ENCODE measurements at places on chromosomes 1 and 21.

- DNase-seq = no peak
Observed at GRCh38 chr1:238811211-238811879, 575.0 kb upstream of the CHRM3 start.

DNA sequence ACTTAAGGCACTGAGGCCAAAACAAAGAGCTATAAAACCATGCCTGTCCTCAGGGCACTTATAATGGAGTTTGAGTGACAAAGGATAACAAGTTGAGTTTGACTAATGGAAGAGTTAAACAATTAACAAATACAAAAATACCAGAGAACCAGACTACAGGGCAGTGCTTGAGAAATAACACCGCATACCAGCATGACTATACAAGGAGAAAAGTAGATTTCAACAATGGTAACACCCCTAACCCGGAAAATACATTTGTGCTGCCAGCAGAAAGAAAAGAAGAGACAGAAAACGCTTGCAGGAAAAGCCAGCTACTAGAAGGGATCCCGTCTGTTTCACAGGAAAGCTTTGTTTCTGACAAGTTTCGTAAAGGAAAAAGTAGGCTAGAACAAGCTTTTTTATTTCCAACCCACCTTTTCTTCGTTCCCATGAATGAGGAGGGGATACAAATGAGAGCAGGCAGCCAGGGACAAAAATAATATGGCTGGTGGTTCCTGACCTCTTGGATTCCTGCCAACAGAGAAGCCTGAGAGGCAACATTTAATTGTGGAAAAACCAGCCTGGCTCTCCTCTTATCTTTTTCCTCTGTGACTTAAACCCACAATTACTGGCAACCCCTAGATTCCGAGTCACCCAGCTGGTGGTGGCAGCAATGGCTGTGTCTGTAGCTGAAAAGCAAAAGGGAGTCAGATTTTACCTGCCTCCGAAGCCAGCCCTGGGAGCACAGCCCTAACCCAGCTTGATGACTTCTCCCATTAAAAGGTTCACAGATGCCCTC lies 56.5 kb downstream of the WLS start:
- peak; percentile 3 for DNase-seq

DNA sequence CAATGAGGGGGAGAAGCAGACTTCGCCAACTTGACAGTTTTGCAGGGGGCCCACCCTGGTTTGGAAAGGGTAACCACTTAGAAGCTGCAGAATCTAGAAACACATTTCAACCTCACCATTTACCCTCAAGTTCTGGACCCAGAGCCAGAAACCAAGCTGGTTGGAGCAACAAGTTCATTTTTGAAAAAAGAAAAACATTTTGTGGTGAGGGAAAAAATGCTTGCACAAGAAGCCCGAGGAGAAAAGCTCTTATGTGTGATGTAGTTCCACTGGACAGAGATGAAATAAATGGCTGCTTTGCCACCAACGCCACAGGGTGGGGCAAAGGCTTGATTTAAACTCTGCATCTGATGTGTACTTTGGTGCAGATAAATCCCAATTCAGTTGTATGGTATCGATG lies 10.6 kb upstream of the NGF start:
- DNase-seq = no peak

DNA sequence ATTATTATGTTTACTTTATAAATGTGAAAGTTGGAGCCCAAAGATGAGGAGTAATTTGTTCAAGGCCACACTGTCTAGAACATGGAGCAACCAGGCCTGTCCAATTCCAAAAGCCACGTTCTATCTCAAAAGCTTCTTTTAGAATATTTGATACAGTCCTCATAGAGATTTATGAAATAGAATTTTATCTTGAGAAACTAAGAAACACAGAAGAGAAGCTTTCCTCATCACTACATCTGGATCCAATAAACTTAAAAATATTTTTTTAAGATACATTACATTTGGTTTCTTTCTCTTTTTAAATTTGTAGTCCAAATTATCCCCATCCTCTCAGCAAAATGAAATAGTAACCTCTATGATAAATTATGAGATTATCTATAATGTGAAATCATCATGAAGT lies 58.9 kb downstream of the DDAH1 start:
- DNase-seq = no peak

DNA sequence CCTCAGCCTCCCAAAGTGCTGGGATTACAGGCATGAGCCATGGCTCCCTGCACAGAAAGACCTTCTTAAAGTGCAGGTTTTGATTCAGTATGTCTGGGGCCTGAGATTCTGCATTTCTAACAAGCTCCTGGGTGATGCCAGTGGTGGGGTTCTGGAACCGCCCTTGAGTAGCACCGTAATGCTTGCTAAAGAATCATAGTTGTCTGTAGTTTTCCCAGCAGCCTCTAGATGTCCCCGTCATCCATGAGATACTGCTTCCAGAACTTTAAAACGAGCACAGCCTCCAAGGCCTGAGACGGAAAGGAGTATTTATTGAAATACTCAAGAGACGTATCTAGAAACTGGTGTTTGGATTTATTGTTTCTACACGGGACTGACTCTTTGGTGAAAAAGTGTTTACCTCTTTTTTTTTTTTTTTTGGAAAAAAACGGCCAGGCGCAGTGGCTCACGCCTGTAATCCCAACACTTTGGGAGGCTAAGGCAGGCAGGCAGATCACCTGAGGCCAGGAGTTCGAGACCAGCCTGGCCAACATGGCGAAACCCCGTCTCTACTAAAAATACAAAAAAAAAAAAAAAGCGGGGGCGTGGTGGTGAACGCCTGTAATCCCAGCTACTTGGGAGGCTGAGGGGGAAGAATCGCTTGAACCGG lies 2.6 kb upstream of the TOR3A start:
- DNase-seq = peak; percentile 29

DNA sequence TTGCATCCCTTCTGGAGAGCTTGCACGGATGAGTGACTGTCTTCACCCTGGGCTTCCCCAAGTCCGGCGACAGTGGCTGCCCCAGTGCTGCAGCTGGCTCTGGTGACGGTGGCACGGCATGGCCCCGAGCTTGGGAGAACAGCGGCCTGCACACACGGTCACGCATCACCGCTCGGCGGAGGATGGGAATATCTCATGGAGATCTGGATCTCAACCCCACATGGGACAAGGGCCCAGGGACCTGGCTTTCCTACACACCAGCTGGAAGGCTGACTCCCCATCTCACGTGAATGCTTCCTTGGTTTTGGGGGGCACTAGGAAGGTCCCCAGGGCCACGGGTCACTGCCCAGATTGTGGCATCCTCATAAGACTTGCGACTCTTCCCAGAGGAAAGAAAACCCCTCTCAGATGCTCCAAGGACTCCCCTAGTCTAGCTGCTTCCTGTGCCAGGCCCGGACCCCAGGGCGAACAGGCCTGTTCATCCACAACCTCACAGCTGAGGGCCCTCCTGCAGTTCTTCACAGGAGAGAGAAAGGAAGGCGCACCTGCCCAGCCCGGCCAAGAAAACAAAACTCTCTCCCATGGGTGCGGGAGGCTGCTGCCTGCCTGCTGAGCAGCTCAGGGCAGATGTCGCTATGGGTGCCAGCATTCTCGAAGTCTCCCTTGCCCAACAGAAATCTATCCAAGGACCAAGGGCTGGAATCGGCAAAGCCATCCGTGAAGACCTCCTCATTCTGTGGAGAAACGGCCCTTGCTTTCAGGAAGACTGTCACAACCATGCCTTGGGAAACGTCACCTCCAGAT lies 9.9 kb downstream of the CFAP410 start:
- no peak for DNase-seq

DNA sequence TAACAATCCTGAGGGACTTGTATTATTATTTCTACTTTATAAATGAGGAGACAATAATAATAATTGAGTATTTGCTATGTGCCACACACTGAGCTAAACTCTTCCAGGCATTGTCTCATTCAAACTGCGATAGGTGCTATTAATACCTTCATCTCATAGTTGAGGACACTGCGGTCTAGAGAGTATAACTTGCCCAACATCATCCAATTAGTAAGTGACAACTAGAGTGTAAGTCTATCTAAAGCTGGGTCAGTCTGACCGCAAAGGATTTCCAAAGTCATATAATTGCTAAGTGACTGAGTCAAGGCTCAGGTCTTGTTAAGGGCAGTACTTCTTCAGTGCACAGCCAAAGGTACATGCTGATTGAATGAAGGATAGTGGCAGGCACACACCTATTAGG lies 9.7 kb downstream of the BCL9 start:
- no peak for DNase-seq

DNA sequence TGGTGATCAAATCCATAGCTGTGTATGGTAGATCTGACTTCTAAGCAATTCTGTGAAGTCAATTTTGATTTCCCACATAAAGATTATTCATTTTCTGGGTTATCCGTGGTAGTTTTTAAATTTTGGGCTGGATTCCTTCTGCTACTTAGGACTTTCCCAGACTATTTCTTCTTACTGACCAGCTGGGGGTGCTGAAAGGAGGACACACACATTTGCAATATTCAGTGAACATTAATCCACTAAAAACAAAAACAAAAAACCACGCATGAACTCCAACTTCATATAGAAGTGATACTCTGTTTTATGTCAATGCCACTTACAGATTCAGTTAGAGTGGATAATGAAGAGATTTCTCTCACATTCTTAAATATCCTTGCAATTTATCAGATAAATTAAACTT lies 105.4 kb downstream of the KCTD3 start:
- no peak for DNase-seq

DNA sequence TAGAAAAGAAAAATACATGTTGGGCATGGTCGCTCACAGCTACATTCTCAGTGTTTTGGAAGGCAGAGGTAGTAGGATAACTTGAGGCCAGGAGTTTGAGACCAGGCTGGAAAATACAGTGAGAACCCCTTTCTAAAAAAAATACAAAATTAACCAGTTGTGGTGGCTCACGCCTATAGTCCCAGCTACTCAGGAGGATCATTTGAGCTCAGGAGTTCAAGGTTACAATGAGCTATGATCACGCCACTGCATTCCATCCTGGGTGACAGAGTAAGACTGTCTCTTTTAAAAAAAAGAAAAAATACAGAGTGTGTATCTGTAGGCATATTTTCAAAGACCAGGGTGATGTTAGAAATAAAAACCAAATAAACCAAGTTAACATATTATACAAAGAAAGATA lies 57.8 kb downstream of the HFM1 start:
- no peak for DNase-seq

DNA sequence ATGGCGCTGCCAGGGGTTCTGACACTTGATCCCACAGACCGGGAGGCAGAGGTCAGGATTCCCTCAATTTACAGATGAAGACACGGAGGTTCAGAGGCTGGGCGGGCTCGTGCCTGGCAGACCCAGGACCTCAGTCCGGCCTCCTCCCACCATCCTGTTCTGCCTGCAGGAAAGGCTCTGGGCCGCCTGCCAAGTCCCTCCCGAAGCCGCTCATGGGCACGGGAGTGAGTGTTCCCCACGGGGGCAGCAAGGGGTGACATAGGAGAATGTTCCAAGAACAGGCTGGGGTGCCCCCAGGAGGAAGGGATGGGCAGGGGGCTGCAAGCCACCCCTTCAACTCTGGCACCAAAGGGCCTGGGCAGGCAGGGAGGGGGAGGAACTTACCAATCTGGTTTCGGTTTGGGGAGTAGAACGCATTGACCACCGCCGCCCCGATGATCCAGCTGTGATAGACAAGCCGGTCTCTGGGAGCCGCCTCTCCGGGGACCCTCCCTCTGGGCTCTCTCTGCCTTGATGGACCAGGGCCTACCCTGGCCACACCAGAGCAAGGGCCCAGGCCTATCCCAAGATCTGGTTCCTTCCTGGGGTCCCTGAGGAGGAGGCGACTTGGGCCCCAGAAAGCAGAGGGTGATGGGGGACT lies 7.5 kb downstream of the PRXL2B start:
- no peak for DNase-seq

- DNase-seq = no peak
Observed at GRCh38 chr1:235297579-235297978, 30.4 kb downstream of the ARID4B start.

- DNase-seq = no peak
Observed at GRCh38 chr1:186858923-186859322, 30.2 kb downstream of the PLA2G4A start.

DNA sequence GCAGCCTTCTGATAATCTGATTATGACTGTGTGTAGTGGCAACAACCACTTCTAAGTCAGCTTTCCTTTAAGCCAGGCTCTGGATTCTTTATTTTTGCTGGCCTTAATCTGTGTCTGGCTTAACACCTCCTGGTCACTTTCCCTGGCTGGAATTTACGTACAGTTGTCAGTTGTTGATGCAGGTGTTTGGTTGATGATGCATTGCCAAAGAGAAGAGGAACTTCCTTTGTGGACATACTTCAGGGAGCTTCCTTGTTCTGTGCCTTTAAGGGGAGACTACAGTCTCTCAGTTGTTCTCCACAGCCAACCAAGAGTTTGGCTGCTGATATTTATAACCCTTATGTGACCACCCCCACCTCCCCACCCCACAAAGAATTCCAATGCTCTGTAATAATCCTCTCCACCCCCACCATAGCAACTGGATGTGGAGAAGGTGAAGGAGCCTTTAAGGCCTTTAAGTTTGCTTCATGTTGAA lies 96.0 kb upstream of the BMP8A start:
- no peak for DNase-seq

GRCh38 chr1:198157847-198158725 lies 1.3 kb downstream of the NEK7 start:
- no peak for DNase-seq

DNA sequence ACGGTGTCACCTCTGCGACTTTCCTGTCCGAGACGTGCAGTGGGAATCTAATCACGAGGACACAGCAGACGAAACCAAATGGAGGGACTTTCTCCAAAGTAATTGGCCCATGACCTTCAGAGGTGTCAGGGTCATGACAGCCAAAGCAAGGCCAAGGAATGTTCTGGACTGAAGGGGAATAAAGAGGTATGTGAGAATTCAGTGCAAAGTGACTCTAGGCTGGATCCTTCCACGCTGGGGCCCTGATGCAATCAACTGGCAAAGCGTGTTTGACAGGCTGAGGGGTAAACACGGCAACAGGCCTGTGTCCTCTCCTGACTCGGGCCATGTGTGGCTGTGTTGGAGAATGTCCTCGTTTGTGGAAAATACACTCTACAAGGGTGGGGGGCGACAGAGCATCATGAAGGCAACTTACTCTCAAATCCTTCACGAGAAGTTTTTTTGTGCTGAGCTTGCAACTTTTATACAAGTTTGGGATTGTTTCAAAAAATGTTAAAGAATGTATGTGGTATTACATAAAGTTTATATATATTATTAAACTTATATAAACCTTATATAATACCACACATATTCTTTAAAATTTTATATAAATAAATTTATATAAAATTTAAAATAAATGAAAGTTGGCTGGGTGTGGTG lies 1.7 kb downstream of the CFAP74 start:
- DNase-seq = no peak

DNA sequence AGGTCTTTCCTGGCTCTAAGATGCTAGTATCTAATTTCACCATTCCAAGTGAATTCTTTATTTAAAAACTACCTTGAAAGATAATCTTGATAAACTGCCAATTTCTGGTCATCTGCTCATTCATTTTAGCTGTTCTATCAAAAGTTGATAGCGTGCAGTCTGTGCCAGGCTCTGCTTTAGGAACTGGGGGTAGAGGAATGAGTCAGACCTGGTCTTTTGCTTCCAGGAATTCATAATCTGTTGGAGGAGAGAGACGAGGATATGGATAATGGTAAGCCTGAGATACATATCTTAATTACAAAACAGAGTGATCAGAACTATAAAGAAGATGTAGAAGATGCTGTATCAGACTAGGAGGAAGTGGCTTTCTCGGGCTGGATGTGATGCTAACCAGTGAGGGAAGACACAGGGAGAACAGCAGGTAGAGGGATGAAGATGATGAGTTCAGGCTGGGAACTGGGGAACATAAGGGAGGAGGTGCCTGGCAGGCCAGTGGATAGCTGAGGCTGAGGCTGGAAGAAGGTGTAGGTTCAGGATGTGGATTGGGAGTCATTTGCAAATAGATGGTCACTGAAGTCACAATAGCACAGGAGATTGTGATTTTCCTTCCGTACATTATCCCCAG lies 12.3 kb upstream of the PHC2 start:
- no peak for DNase-seq

Data from amygdala (tissue), 56 donors.